ENCODE measurements at places on chromosomes 4 and X.

GRCh38 chr4:67776746-67777145 is 22.6 kb upstream of the GNRHR start:
- DNase-seq, result no peak

- DNase-seq, result no peak
Observed at GRCh38 chr4:2788532-2789103, 4.3 kb upstream of the SH3BP2 start.

GRCh38 chrX:19725641-19726040 is 161.8 kb downstream of the SH3KBP1 start:
- no peak for DNase-seq

GRCh38 chr4:7328913-7329638 is 105.7 kb downstream of the PSAPL1 start:
- DNase-seq, result no peak

GRCh38 chr4:79132826-79133225 is 193.0 kb downstream of the NAA11 start:
- DNase-seq, result no peak

DNA sequence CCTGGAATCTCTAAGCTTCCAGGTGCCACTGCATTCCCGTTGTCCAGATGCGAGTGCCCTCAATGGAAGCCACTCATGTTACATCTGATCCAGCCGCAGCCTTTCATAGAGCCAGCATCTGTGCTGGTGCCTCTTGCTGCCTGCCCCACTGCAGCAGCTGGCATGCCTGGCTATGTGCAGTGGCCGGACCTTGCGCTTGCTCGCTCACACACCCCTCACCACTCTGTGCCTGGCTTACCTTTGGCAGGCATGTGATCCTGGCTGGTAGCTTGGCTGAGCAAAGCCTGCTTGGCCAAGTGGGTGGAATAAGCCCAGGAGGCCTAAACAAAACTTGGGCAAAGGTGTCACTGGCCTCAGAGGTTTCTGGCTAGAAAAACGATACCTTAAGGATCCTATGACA is 59.5 kb upstream of the CDKN2AIP start:
- DNase-seq, result no peak

DNA sequence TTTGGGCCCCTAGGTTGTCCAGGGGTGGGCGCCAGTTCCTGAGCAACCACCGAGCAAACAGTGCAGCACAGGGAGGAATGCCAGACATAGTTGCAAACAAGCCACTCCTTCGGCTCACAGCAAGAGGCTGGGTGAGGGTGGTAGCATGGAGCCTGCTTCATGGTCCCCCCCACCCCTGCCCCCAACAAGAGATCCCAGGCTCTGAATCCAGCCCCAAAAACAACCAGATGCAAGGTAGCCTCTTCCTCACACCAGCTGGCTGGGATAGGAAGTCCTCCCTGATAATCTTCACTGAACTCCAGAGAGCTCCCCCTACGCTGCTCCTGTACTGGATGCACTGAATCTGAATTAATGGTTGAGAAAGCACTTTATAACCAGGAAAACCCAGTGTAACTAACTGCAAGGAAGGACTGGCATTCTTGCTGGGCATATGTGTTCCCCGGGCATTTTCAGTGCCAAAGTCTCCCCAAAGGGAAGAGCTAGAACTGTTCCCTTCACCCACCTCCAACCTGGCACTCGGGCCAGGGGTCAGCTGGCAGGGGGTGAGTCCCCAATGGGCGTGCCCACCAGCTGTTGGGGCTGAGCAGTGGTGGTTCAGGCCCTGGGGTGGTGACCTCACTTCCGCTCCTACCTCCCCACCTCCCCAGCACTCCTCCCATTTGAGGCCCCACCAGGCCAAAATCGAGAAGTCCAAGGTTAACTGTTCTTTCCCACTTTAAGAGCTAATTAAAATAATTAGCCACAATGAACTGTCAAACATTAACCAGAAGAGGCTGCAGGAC is 1.5 kb downstream of the ELF4 start:
- no peak for DNase-seq

DNA sequence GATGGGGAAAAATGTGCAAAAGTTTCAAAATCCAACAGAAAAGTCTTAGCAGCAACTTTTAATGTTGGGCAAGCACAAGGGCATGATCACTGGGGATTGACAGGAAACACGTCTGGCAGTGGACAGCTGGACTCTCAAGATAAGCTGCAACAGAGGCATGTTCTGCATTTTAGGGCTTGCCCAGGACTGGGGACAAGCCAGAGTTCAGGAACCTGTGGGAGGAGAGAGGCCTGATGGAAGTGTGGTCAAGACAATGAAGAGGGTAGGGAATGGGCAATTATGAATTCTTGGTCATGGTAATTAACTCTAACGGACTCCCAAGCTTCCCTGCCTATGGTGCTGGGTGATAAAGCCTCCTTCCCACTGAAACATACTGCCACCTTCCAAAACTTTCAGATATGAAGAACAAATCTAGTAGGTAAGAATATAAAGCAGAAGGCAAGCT is 48.4 kb downstream of the ANXA3 start:
- no peak for DNase-seq

DNA sequence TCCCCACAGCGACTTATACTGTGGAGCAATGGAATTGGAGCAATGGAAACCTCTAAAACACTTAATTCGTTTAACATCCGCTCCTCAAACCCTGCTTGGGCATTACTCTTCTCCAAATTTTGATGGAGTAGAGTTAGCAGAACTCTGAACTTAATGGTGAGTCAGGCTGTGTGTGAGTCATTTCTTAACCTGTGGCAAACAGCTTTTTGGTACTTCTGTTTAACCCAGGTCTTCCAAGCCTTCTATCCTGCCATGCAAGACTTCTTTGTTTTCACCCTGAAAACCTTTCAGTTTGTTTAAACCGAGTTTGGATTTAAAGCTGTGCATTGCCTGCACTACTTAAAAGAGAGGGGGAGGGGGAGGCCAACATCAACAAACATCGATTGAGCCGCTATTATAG is 3.6 kb upstream of the AMOT start:
- DNase-seq, result no peak

GRCh38 chr4:155079871-155080270 is 128.6 kb upstream of the NPY2R start:
- no peak for DNase-seq

GRCh38 chrX:145532176-145532780 is 285.0 kb downstream of the SPANXN1 start:
- DNase-seq, result no peak

DNA sequence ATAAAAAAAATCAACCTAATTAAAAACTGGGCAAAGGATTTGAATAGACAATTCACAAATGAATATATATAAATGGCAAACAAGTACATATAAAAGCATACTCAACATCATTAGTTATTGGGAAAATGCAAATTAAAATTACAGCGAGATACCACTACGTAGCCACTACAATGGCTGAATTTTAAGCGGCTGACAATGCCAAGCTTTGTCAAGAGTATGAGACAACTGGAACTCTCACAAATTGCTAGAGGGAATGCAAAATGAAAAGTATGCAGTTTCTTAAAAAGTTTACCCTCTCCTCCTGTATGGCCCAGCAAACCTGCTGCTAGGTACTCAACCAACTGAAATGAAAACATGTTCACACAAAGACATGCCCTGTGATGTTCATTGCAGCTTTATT is 34.8 kb downstream of the ZFP42 start:
- DNase-seq, result no peak

DNA sequence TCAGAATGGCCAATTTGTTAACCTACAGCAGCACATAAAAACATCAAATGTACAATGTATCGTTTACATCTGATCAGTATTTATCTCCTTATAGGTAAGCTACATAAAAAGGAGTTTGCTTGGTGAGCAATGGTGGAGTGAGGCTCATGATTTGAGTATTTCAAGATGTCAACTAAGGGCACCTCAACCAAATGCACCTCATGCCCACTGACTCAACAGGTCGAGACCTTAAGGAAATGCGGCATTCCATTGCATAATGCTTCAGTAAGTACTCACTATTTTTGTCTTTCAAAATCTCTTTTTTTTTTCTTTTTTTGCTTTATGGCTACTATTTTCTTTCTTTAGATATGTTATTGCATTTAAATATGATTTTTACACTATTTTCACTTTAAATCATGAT is 181.0 kb upstream of the TLL1 start:
- DNase-seq, result no peak

- DNase-seq, result no peak
Observed at GRCh38 chr4:683982-684622, 4.8 kb downstream of the SLC49A3 start.

DNA sequence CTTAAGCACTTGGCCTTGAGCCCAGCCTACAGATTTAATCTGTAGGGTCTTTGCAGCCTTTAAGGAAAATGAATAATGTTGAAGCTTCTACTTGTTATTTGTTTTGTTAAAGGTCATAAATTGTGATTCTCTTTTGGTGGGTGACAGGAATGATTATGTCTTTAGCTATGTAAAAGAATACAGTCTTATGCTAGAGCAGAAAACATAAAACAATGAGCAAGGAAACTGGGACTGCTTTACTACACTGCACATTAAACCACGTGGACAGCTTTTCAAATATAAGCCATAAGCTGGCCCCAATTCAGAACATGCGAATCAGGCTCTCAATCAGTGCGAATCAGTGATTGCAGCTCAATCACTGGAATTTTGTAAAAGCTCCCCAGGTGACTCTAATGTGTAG is 40.9 kb upstream of the TBC1D19 start:
- no peak for DNase-seq

DNA sequence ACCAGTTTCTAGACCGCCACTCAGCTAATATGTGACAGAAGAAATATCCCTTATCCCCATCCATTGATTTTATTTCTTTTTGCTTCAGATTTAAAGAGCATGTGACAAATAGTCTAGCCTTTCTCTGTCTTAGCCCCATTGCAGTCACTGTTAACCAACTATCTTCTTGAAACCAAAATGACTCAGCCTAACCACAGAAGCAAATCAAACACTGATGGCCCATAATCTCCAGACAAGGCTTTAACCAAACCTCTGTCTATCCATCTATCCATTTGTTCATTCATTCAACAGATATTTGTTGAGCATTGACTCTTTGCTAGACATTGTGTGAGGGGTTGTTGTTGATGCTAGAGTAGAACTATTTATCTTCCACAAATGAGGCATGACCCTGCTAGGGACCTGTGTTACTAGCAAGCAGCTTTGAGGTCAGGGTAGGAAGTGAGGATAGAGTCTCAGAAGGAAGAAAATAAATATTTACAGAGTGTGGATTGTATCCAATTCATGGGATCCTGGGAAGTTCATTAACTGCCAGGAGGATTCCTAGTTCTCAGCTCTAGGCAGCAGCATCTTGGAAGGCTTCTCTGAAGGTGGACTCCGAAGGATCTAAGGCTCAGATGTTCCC is 22.5 kb downstream of the HNRNPH2 start:
- no peak for DNase-seq

GRCh38 chr4:87076690-87077358 is 142.0 kb downstream of the AFF1 start:
- no peak for DNase-seq

DNA sequence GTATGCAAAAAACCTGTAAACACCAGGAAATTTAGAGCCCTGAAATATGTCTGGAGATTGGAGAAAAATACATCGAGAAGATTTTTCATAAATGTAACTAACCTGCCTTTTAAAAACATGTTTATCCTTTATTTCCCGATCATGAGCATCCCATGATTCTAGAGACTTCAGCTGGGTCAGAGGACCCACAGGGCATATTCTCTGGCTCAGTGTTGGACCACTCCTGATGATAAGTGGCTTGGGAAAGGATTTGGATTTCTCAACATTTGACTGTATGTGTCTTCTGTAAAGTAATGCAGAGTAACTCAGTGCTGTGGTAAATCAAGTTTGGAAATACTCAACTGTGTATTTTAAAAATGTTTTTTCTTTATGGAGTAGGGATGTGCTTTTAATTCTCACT is 40.0 kb upstream of the ANK2 start:
- DNase-seq, result no peak

GRCh38 chr4:155582971-155583437 is 83.6 kb upstream of the GUCY1A1 start:
- no peak for DNase-seq

DNA sequence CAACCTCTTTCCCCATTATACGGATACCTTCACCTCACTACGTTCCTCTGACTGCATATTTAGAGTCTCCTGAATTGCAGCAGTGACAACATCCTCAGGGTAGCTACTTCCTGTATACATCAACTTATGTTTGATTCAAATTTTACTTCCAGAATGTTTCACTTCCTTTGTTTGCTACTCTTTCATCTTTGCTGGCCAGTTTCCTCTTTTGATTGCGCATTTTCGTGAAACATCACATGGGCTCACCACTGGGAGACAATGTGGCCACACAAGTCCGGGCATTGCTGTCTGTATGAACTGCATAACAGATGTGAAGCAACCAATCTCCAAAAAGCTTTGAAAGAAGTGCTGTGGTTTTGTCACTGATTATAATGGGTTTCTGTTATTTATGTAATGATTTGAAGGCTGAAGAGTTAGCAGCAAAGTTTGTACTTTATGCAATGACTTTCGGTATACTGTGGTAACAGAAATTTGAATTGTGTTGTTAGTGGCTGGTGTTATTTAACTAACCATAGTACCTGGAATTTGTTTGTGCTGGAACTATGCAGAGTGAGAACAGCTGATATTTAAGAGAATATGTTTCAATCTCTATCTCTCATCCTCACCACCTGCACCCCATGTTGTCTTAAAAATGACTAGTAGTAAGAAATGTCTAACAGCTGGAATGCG is 7.4 kb downstream of the SNCA start:
- peak; percentile 18 for DNase-seq

DNA sequence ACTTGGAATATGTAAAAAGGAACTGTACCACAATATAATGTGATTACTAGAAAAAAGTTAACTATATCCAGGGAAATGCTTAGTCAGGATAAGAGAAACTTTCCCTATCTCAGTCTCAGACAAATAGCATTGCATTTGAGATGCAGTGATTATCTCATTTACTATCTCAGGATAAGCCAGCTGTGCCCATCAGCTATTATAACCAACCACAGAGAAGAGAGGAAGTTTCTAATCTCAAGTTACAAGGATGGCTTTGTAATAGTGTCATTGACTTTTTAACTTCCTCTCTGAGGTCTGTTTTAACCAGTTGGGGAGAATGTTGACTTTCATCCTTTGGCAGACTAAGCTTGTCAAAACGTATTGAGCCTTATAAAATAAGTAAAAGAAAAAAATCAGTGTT is 56.5 kb downstream of the SNX25 start:
- DNase-seq, result no peak

DNA sequence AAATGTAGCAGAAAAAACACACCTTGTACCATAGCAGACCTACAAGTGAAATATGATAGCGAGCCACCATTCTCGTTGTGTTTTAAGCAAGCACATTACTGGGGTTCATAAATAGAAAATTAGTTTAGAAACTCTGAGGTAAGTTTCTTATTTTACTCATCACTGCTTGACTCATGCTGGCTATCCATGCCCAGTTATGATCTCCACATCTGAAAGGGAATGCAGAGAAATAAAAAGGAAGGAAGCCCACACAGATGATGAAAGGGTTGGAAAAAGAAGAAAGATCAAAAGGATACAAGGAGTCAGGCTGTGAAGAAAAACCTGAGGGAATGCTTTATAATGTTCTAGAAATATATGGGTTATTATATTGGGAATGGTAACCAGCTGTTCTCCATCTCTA is 54.5 kb downstream of the CAMK2D start:
- no peak for DNase-seq

DNA sequence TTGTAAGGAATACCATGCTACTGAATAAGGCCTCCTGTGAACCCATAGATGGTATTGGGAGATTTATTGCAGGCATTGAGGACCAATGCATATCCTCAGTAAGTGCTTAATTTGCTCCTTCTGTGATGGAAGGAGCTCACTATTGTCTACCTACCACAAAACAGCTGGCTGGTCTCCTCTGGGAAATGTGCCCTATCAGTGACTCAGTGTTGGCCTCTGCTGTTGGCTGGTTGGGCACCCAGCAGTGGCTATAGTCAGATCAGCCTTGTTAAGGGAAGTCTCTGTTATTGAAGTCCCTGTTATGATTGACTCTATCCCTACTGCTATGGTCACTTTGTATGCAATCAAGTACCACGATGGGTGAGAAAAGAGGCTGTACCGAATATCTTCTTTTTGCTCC is 27.5 kb upstream of the OTUD4 start:
- no peak for DNase-seq

All from GM12864 (cell line).